ENCODE measurements at places on chromosomes 16 and 17.

GRCh38 chr16:77912617-77913016 lies 109.7 kb upstream of the CLEC3A start:
- no peak for DNase-seq

- peak; percentile 35 for DNase-seq
Measured at GRCh38 chr16:28277537-28278388, 14.6 kb upstream of the SBK1 start.

GRCh38 chr16:80948886-80949493 lies 57.7 kb downstream of the CMC2 start:
- no peak for DNase-seq

DNA sequence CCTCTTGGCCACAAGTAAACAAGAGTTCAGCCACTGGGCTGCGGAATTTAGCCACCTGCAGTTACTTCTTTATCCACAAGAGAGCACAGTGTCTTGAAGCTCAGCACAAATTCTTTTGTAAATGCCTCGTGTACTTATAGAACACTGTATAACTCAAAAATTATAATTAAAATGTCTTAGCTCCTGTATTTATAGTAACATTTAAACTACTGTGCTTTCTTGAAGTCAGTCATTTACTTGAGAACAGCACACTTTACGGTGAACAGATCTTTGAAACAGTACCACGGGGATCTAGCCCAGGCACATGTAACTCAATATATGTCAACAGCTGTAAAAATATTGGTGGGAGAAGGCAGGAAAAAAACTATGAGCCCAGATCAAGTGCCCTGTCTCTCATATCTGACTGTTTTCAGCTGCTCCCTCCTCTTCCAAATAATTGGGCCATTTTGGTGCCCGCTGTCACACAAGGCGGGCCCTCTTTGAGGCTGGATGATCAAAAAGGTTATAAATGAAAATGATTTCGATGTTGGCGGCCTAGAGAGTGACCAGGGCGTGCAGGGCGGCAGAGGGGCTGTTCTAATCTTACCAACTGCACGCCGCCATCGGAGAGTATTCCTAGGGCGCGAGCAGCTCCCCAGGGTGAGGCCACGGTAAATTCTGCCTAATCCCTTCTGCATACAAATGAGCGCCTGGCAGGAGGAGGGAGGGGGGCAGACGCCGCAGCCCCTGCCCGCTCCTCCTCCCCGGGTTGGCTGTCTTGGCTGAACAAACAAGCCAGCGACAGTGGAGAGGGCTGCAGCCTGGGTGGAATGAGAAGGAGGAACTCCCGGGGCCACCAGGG lies 183.2 kb downstream of the C16orf78 start:
- no peak for DNase-seq
